ENCODE measurements at places on chromosomes 1 and 21. TPM values are rescaled to one million over a fixed set of nuclear protein-coding genes. Genes with fewer than 3 reads are reported as not detected.

CD34 gene
- total RNA-seq, result 126 TPM

EEIG2 gene
- 15.3 TPM for total RNA-seq

IQCC gene
- total RNA-seq, result 1.3 TPM

OR2L3 gene
- total RNA-seq, result 1.6 TPM

RHD gene
- under 0.01 TPM for total RNA-seq

HTR6 gene
- total RNA-seq, result under 0.01 TPM

G0S2 gene
- 5.1 TPM for total RNA-seq

IGSF21 gene
- total RNA-seq, result under 0.01 TPM

KCNAB2 gene
- total RNA-seq, result 96.4 TPM

PIGV gene
- 45.5 TPM for total RNA-seq

RABIF gene
- total RNA-seq, result 8.1 TPM

FAM78B gene
- total RNA-seq, result 0.27 TPM

ARMH1 gene
- total RNA-seq, result 339 TPM

MTARC1 gene
- 1.9 TPM for total RNA-seq

DNAJC11 gene
- total RNA-seq, result 14.5 TPM

AIRE gene
- total RNA-seq, result 0.27 TPM

ASCL5 gene
- total RNA-seq, result not detected

SERPINC1 gene
- under 0.01 TPM for total RNA-seq

RGS8 gene
- under 0.01 TPM for total RNA-seq

KCNK1 gene
- under 0.01 TPM for total RNA-seq

CLDN19 gene
- under 0.01 TPM for total RNA-seq

PDE4B gene
- 26.9 TPM for total RNA-seq

LCA5L gene
- total RNA-seq, result 0.27 TPM

DIO1 gene
- not detected for total RNA-seq
